Foreskin keratinocyte (primary cell): ENCODE measurements at places on chromosomes 7 and 10.

- no peak for DNase-seq
These were observed 10.7 kb upstream of the SPOCK2 start for GRCh38 chr10:72098836-72099599.

GRCh38 chr7:47508389-47509380 lies 73.2 kb downstream of the TNS3 start:
- DNase-seq = no peak

DNA sequence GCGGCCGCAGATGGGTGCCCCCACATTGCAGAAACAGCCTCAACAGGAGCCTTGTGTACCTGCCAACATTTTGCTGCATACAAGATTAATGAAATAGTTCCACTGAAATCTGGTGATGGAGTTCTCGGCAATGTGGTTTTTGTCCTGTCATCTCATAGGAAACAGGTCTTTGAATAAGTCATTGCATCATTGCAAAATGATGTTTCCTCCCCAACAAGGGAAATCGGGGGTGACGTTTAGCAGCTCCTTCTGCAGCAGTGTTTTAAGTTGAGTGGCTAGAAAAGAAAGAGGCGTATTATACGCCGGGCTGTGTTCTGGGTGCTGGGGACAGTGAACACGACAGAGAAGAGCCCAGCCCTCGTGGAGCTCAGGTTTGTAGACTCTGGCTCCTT lies 177.0 kb downstream of the PRKAG2 start:
- DNase-seq = no peak

GRCh38 chr10:89440226-89441009 lies 26.1 kb downstream of the IFIT5 start:
- no peak for DNase-seq

DNA sequence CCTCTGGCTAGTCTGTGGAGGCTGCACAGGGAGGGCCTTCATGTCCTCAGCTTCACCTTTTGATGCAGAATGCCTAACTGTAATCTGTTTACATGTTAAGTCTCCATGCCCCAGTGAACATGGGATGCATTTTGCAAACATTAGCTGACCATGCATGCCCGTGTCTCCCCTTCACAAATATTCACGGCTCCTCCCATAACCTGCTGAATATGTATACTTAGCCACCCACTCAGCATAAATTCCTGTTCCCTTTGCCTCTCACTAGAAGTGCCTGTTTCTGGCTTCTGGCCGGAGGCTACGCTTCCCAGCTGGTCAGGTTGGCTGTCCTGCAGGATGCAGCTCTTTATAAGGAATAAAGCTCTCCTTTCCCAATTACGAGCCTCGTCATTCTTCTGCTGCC lies 552.7 kb downstream of the DNAJB6 start:
- no peak for DNase-seq

- DNase-seq = no peak
These were observed 4.7 kb downstream of the ACBD7 start for GRCh38 chr10:15083674-15084501.

DNA sequence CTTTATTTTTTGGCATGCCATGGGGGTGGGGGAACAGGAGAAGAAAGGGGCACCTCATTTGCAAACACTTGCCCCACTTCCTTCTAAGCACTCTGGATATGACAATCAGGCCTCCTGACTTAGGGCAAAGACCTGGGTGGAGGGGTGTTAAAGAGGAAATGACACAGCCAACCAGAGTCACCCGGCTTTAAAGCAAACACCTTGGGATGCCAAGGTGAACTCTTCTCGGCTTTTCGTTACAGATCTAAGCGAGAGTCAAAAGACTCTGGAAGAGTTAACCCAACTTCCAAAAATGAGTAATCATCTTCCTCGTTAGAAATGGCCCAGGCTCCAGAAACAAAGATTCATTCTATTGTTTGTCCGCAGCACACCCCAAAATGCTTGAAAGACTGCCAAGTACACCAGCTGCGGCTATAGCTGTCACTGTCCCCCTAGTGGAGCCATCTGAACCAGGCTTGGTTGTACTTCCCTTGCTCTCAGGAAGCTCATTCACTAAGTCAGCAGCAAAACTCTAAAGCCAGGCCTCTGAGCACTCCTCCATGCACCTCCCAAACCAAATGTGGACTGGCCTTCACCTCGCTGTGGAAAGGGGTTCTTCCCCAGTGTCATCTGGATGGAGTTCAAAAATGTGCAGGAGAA lies 24.8 kb downstream of the FAM53B start:
- peak; percentile 54 for DNase-seq

GRCh38 chr7:26183545-26184280 lies 16.8 kb downstream of the HNRNPA2B1 start:
- DNase-seq = no peak

DNA sequence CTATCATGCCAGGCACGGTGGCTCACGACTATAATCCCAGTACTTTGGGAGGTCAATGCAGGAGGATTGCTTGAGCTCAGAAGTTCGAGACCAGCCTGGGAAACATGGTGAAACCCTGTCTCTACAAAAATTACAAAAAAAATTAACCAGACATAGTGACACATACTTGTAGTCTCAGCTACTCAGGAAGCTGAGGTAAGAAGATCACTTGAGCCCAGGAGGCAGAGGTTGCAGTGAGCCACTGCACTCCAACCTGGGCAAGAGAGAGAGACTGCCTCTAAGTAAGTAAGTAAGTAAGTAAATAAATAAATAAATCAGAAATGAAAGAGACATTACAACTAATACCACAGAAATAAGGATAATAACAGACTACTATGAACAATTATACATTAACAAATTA lies 36.2 kb downstream of the PDLIM1 start:
- no peak for DNase-seq

DNA sequence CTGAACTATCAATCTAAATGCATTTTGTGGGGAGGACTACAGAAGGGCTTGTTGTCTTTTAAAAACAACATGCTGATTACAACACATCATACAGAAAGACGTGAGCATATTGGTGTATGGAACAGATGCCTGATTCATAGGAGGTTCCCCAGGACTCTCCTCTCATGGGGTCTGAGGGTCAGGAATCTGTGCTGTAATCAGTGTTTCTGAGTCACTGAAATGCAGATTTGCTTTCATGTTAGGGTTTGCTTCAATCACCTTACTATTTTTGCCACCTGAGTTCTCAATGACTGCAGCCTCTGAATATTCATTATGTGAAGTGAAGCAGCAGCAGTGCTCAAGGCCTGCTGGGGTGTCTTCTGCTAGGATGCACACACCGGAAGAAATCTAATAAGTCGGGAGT lies 550 bp upstream of the ANK3 start:
- peak; percentile 12 for DNase-seq

DNA sequence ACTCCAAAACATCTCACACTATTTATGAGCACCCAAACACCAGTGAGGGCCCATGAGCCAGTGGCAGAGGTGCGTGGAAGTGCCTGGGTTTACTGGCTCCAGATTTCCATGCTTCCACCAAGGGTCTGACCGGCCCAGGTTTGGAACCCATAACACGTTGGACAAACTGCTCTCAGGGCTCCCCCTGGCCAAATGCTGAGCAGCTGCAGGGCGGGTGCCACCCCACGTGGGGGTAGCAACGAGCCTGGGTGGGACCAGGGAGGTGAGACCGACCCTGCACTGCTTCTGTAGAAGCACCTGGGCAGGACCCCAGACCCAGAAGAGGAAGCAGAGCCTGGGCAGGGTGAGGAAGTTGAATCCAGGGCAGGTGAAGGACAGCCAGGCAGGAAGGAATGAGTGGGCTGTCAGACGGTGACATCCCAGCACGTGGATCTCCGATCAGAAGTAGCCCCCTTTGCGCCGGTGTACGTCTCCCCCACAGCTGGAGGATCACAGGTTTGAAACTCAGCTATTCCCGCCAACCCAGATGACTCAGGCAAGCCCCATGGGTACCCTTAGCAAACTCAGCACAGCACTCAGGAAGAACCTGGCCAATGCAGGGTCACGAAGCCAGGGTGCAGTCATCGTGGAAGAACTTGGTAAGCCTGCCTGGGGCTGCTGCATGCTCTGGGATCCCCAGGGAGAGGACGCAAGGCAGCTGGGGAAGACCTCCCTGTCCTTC lies 100.4 kb upstream of the DDC start:
- no peak for DNase-seq

GRCh38 chr7:128922496-128923410 lies 12.2 kb upstream of the KCP start:
- DNase-seq = no peak

- DNase-seq = no peak
These were observed 127.7 kb downstream of the DIP2C start for GRCh38 chr10:561721-562120.

GRCh38 chr7:116786791-116787443 lies 75.5 kb upstream of the CAPZA2 start:
- DNase-seq = no peak

DNA sequence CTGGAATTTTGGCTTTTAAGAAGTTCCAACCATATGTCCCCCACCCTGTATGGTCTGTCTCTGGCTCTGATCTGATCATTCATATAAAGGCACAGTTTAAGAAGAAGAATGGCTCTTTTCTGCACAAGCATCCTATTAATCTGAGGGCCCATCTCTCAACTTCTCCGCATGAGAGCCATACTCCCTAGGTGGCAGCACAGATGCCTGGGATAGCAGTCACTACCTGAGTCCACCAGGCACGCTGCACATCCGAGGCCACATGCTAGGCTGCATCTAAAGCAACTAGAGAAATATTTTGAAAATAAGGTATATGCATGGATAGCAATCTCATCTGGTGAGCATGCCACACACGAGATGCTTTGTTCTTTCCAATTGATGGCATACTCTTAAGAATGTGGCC lies 565.5 kb downstream of the PARD3 start:
- DNase-seq = no peak

DNA sequence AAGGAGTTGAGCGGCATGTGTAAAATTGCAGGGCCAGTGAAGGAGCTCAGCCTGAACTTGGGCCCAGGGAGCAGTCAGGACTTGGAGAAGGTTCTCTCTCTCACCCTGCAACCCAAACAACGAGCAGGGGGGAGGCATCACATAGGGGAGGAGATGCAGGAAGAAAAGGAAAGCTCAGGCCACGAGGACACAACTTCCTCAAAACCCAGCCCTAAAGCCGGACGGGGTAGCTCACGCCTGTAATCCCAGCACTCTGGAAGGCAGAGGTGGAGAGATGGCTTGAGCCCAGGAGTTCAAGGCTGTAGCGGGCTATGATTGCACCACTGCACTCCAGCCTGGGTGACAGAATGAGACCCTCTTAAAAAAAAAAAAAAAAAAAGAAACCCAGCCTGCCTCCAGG lies 629.1 kb downstream of the PARD3 start:
- DNase-seq = no peak

DNA sequence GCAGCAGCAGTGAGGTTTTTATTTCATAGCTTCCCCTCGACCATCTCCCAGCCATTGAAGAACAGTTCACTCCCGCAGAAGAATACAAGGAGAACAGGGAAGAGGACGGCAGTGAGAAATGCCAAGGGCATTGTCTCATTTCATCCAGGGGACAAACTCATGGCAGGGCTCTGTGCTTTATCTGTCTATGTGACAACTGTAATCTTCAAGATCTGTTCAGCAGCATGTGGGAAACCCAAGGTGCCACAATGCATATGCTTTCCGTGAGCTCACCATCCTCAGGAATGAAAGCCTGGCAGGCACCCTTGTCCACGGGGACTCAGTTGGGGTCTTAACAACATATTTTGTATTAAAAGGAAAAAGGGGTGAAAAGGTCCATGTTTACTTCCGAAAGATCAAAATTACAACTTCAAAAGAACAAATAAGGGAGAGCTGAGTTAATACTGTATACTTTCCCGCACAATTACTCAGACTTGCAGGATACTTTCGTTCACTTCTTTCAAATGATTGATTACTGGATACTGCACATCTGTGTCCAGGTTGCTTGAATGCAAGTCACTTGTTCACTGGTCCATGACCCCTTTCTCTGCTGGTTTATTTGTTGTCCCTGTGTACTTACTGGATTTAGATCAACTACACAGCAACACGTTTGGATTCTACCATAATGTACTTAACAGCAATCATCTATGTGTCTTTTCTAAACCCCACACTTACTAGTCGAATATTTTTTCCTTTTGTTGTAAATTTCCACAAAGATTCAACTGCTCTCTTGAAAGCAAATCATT lies 90.1 kb upstream of the ATP6V0A4 start:
- no peak for DNase-seq

- no peak for DNase-seq
These were observed 135.8 kb downstream of the HBP1 start for GRCh38 chr7:107304636-107305035.

DNA sequence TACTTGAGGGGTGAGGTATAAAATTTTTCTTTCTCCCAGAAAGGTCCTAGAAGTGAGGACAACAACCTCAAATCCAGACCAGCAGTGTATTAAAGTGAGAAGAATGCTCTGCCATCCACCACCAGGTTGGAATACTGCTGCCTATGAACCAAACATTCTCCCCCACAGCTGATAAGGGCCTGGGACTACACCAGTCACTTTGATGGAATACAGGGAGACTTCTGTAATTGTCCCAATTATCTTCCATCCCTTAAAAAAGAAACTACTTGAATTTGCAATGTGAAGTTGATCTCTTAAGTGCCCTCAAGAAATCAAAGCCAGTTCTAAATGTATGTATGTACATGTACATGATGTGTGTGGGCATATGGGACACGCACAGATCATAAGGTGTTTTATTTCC lies 3.0 kb downstream of the TBX20 start:
- no peak for DNase-seq

GRCh38 chr7:107946881-107947280 lies 55.9 kb downstream of the DLD start:
- DNase-seq = no peak

DNA sequence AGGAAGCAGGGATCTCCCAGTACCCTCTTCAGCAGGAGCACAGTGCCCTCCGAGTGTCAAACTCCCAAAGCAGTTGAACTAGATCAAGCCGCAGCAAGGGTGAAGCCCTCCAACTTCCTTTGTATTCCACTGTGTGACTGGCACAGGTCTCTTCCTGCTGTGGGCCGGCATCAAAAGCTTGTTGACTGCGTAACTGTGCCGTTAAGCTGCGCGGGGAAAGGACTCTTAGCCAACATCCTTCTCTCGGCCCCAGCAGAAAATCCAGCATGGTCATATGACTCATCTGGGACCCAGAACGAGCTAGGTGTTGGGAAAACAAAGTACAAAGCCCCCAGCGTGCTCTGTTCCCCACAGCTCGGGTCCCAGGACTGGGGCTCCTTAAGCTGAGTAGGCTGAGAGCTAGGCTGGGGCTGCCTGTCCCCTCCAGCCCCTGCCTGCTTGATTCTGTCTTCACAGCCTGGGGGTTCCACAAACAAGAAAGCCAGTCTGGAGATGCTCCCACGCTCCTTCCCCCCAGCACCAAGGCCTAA lies 52.2 kb downstream of the COL17A1 start:
- no peak for DNase-seq

DNA sequence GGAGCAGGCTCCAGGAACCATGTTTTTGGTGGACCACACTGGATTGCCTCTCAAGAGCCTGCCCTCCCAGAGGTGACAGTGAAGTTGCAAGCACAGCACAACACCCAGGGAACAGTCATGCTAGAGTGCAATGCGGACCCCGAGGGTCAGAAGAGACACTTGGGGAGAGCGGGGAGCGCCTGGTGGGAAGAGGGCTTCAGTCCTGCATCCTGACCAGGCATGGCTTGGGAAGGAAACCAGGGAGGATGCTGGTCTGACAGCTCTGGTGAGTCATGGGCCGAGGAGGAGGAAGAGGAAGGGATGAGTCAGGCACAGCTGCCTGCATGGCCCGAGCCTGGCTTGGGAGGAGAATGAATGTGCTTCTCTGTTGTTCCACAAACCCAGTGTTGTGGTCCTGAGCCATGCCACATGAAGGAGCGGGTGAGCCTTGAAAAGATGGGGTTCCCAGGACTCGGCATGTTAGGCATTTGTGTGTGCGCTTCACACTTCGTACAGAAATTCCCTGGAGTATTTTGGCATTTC lies 29.5 kb upstream of the ANKRD2 start:
- DNase-seq = peak; percentile 94

- no peak for DNase-seq
These were observed 99.6 kb downstream of the DNAH11 start for GRCh38 chr7:21642422-21642821.
